ENCODE measurements at places on chromosomes 5 and 9.
A peak's percentile ranks its signal among the peaks of the same experiment; 100 is the strongest.

DNA sequence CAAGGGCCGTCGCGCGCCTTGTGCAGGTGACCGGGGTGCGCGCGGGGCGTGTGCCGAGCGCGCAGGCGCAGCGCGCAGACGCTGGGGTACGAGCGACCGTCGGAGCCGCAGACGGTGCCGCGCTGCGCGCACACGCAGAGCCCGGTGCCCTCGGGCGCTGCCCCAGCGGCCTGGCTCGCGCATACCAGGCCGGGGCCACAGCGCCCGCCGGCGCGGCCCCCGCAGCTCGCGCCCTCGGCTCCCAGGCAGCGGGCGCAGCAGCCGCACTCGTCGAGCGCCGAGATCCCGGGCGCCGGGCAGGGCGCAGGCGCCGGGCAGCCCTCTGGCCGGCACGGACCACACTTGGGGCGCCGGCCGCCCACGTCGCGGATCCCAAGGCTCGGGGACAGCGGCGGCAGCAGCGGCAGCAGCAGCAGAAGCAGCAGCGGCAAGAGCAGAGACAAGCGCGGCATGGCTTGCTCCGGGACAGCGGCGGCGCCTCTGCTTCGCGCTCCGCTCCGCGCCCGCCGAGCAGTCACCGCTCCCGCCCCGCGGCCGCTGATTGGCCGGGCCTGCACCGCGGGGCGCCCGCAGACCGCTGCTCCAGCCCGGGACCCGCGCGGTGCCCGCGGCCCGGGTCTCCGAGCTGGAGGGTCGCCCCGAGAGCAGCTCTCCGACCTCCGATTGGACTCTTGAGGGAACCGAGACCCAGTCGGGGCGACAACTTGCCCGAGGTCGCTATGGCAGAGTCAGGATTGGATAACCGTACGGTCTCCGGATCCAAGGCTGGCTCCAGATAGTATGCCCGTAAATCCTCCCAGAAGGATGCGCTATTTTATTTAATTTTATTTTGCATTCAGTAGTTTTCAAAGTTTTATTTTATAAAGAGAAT is at the start of gene IGFBPL1:
Gene IGFBPL1 (minus strand): TSS at position 482 of the 871 bp plus-strand sequence. CDS start 30 bp downstream, at position 452.
- DNase-seq = peak; percentile 40

DNA sequence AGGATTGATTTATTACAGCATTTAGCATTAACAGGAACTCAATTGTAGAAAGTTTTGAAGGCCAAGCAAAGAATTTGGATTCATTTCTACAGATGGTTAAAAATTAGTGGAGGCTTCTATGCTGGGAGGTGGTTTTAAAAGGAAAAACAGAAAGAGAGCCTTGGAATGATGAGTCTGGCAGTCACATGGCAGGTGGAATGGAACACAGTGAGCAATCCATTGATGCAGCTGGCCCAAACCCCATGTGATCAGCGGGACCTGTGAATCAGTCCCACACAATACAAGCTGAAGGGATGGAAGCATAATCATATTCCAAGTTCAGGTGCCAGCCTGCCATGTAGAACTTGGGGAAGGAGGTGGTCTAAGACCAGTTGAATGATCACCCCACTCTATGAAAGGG is 147.9 kb downstream of the PIP5K1B start:
- DNase-seq = no peak

DNA sequence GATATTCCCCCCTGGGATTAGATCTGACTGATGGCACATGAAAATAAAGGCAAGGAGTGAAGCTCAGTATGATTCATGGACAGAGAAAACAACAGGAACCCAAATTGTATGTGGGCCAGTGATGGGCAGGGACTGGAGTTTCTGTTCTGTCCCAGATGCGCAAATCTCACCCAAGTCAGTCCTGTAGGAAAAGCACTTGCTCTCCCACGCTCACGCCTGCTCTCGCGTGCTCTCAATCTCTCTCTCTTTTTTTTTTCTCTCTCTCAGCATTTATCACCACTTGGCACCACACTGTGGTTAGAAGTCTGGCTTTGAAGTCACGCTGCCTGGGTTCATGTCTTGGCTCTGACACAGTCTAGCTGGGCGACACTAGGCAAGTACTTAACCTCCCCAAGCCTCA is 106.5 kb upstream of the LRRTM2 start:
- DNase-seq = no peak

DNA sequence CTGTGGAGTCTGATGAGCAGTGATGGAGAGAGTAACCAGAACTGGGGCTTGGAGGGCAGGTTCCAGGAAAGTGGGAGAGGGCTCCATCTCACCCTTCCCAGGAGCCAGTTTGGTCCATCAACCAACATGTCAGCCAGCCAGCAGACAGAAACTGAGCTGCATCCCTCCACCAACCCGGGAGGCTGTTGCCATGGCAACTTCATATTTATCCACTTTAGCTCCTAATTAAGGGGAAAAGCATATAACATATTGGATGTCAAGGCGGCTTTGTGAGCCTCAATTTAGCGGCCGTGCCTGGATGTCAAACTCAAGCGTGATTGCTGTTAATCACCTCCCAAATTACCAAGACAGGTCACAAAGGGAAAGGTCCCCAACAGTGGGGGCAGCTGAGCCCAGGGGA is 81.5 kb upstream of the ARAP3 start:
- DNase-seq = no peak

- DNase-seq = no peak
Measured at GRCh38 chr9:33114746-33115145, 38.3 kb upstream of the SMU1 start.

GRCh38 chr5:53002491-53002890 is 13.3 kb downstream of the ITGA2 start:
- DNase-seq = no peak

GRCh38 chr5:167643631-167644280 is 647.7 kb upstream of the WWC1 start:
- no peak for DNase-seq

DNA sequence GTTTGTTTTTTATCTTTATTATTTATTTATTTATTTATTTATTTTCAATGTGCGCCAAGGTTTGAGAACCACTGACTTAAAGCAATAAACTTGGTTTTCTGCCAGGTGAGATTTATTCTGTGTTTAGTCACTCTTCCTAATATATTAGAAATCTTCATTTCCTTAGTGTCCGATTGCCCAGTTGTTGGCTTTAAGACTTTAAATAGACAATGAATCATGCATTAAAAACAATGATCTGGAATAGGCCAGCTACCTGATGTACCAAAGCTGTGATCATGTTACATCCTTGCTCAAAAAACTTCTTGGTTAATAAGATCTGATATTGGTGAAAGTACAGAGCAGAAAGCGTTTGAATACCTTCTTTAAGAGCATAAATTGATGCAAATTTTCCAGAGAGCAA is 52.1 kb upstream of the ERBIN start:
- no peak for DNase-seq

GRCh38 chr5:37247036-37247435 is 2.1 kb downstream of the CPLANE1 start:
- DNase-seq = no peak

- DNase-seq = no peak
Measured at GRCh38 chr9:76545191-76545590, 86.2 kb downstream of the GCNT1 start.

DNA sequence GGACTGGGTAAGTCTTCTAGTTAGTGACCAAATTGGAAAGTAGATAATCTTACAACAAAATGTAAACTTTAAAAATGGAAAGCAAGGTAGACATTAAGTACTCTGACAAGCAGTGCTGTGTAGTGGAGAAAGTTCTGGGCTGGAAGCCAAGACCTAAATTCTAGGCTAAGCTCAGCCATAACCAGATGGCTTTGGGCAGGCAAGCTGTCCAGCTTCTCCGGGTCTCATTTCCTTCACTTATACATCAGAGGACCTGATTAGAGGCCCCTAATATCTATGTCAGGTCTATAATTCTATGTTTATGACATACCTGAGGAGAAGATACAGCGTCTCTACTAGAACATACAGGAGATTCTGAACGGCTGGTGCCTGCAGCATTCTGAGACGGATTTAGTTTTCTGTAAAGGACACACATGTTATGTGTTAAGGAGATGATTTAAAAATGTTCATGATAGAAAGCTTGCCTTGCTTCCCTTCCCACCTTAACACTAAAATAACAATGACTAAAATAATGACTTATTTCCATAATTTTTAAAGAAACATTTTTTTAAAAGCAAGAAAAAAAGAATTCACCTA is 61.2 kb downstream of the ELL2 start:
- no peak for DNase-seq

DNA sequence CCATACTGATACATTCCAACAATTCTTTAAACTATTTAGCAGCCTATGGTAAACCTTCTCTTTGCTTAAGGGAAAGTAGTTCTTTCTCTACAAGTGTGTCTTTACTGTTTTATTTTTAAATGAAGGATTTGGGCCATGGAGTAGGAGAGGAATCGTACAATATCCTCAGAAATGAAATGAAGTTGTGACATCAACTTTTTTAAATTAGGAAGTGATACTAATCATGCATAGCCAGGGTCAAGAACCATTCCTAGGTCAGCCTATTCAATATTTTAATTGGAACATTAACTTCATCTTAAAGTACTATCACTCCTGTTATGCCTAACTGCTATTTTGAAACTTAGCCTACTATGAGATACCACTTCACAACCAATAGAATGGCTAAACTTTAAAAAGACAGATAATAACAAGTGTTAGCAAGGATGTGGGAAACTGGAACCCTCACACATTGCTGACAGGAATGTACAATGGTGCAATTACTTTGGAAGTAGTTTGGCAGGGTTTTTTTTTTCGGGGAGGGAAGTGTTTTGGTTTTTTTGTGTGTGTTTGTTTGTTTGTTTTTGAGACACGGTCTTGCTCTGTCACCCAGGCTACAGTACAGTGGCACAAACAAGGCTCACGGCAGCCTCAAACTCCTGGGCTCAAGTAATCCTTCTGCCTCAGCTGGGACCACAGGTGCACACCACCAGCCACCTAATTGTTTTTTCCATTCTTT is 10.7 kb downstream of the AGTPBP1 start:
- DNase-seq = no peak

- no peak for DNase-seq
Measured at GRCh38 chr9:21708260-21708711, 94.2 kb upstream of the MTAP start.

DNA sequence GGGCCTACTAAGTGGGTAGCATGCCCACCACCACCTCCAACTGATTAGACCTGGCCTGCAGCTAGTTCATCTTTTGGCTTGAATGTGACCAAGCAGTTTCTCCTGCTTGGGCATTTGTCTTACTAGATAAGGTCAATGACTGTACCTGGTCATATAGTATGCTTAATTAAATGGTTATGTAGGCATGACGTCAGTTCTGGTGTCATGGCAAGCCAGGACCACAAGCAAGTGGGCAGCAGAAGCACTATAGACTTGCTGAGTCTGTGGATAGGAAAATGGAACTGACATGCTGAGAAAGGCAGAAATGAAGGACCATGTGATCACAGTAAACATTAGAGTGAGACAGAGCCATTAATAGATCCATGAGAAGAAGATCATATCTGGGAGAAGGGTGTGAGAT is 55.6 kb upstream of the C6 start:
- no peak for DNase-seq

GRCh38 chr9:91839926-91840465 is 110.0 kb downstream of the ROR2 start:
- no peak for DNase-seq

DNA sequence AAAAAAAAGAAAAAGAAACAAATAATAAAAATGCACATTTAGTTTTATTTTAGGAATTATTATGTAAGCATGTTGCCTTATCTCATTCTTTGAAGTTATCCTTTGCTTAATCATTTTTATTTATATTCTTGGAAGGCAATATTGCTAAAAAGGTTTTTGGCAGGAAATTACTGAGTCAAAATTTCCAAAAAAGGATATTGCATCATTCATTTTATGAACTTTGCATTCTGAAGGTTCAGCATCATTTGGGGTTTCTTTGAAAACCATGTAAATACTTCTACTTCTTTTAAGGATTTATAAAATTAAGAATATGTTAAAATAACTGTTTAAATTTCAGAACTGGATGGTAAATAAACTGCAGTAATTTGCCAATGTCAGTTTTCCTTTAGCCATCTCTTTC is 94.2 kb upstream of the CTNND2 start:
- no peak for DNase-seq

DNA sequence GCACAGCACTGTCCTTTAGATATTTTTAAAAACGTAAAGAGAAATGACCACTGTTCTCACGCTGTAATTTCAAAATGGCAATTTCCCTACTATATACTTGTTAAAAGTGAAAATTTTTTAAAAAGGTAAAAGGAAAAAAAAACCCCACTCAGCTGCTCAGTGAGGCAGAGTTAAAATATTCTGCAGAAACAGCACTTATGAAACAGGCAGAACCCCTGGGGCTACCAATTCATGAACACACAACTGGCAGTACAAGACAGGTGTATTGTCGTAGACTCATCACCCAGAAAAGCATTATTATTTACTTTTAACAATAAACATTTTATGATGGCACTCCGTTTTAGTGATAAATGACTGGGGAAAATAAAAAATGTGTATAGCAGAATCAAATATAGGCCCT is 1.5 kb upstream of the RASGRF2 start:
- DNase-seq = no peak

- peak; percentile 59 for DNase-seq
Measured at GRCh38 chr5:56517011-56517416, 283.9 kb upstream of the ANKRD55 start.

- DNase-seq = no peak
Measured at GRCh38 chr5:122581629-122582028, 193.3 kb upstream of the SNX2 start.

DNA sequence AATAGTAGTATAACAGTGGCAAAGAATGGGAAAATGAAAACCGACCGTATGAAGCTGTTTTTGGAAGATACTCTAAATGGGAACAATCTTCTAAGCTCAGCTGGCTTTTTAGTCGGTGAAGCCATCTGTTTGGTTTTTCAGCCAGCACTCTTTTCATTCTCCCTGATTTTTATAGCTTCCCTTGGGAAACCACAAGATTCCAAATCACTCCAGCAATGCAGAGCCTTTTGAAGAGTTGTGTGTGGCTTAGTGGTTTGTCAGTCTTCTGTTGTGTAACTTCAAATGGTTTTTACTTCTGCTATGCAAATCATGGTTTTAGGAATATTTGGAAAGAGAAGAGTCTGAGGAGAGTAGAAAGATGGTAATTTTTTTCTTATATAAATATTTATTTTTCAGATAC is 180.7 kb downstream of the KDM4C start:
- DNase-seq = no peak

GRCh38 chr9:113912816-113913215 is 36.7 kb downstream of the ZNF618 start:
- DNase-seq = no peak

DNA sequence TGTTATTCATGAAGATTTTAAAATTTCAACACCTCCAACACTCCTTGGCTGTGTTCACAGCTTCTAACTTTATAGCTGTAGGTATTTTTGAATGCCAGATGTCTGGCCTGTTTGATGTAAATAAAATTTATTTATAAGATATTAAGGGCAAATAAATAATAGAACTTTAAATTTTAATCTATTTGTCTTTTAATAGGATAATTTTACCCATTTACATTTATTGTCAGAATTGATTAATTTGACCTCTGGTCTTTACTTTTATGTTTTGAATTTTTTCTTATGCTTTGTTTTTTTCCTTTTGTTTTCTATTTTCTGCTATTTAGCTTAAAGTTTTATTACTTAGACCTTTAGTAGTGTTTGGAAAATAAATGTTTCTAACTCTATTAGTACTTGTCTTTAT is 94.6 kb downstream of the UGCG start:
- DNase-seq = no peak

- no peak for DNase-seq
Measured at GRCh38 chr9:18741945-18742344, 268.0 kb downstream of the ADAMTSL1 start.

GRCh38 chr9:127746959-127747569 is 12.0 kb upstream of the TOR2A start:
- no peak for DNase-seq

GRCh38 chr5:33362915-33363314 is 77.8 kb upstream of the TARS1 start:
- DNase-seq = no peak
